ENCODE measurements at places on chromosomes 7 and 10.

GRCh38 chr7:50068850-50069551 is 24.0 kb downstream of the ZPBP start:
- DNase-seq: no peak

DNA sequence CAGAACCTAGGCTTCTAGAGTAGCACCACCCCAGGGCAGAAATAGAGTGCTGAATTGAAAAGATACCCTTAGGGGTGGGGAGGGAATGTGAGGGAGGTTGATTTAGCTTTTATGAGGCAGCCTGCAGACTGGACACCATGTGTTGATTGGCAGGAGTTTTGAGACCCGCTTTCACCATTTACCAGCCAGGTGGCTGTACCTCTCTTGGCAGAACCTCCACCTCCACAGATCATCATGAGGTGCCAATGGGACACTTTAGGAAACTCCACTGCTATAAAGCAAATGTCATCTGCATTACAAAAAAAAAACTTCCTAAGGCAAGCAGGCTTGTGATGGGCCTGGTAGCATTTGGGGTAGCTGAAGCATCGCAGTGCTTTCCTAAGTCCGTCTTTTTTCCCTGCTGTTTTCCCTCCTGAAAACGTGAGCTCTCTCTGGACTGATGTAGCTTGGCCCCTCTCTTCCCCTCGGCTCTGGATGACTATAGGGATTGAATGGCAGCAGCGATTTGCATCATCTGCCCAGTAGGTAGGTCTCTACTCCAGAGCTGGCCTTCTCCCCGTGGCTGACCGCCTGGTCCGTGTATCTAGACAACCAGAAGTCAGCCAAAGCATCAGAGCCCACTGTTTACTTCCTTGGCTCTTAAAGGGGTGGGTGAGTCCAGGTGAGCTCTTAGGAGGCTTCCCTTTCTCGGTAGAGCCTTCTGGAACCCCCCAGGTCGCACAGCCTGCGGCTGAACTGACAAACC is 1.3 kb downstream of the PCBD1 start:
- DNase-seq: no peak

DNA sequence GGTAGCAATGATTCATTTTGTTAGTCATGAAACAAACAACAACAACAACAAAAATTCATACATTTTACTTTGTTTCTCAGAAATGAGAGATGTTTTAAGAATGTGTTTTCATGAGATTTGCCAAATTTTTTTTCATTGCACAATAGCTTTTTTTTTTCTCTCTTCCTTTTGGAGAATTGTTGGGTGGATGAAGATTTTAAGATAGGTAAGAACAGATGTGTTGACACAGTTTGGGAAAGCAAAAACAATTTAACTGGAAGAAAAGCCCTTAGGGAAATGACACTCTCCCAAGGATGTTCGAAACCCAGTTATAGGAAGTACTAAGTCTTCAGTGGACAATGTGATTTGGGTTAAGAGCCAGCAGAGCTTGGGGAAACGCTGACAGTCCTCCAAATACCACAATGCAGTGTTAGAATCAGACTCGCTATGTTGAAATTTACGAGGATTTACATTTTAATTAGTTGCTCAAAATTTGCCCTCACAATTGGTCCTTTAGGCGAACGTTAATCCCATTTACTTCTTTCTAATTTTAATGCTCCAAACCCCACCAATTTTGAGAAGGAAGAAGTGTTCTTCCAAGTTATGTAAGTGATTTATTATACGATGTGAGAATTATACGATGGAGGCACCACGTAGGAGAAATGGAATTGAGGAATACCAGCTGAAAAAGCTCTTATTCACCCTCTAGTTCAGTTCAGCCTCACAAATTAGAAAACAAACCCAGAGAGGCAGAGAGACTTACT is 61.2 kb downstream of the HHEX start:
- DNase-seq: no peak

GRCh38 chr7:104679085-104679484 is 334.9 kb upstream of the KMT2E start:
- DNase-seq: no peak

DNA sequence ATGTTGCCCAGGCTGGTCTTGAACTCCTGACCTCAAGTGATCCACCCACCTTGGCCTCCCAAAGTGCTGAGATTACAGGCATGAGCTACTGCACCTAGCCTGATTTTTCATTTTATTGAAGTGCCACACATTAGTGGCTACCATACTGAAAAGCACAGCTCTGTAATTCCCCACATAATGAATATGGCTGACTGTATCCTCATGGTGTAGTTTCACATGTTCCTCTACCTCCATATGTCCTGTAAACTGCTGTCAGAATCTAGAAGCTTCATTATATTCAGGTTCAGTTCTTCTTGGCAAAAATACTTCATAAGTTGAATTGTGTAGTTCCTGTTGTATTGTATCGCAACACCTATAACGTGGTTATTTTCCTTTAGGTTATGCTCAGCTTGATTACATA is 11.1 kb downstream of the JMJD1C start:
- DNase-seq: no peak

- no peak for DNase-seq
Measured at GRCh38 chr7:28806841-28807240, 151.3 kb downstream of the TRIL start.
